ENCODE measurements at places on chromosomes 1 and 21.

- DNase-seq = no peak
Observed at GRCh38 chr1:244283772-244284171, 167.9 kb downstream of the ADSS2 start.

DNA sequence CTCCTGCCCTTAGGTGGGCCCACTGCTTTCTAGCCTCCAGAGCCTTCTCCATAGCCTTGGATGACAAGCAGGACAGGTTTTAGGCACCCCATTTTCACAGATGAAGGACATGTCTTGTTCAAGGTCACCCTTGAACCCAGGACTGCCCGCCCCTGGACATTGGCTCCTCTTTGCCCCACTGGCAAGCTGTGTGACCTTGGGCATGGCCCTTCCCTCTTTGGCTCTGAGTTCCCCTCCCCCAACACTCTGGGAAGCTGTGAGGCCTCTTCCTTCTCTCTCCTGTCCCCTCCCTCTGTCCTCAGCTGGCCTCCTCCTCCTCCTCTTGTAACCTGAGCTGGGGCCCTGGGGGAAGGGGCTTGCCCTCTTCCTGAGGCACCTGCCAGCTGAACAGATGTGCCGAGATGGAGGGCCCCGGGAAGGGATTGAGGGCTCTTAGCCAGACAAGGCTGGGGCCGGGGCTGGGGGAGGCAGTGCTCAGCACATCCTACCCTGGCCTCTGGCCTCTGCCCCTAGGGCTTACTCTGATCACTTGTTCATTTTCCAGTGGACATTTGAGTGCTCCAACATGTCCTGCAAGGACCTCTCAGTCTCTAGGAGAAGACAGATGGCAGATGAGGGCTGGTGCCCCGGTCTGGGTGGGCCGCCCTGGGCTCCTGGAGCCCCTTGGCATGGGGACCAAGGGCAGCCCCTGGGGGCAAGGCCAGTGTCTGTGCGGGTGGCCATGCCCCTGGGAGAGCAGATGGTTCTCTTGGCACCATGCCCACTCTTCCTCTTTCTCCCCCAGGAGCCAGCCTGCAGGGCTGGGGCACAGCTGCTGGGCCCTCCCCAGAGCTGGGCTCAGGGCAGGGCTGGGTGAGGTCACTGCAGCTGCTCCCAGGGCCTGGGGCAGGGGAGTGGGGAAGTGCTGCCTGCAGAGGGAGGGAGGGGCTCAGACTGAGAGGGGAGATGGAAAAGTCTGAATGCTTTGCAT lies 10.7 kb downstream of the FOXO6 start:
- peak; percentile 69 for DNase-seq

GRCh38 chr1:6272868-6273267 lies 12.0 kb upstream of the GPR153 start:
- DNase-seq = no peak

GRCh38 chr1:216532251-216532798 lies 109.1 kb upstream of the USH2A start:
- no peak for DNase-seq

DNA sequence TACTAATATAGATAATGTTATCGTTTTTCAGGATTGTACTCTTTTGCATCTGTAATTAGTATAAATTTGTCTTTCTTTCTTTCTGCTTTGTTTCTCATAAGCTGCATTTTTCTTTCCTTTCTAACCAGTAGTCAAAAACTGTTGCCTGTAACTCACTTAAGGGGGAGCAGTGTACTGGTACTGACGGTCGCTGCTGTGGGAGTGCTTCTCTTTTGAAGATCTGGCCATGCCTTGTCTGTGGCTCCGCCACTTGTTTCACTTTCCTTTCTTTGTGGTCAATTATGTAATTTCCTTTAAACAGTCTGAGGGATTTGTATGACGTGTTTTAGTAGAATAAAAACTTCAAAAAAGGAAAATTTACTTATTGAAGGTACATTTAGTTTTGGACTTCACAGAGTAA lies 37.0 kb downstream of the MIA3 start:
- peak; percentile 96 for DNase-seq

DNA sequence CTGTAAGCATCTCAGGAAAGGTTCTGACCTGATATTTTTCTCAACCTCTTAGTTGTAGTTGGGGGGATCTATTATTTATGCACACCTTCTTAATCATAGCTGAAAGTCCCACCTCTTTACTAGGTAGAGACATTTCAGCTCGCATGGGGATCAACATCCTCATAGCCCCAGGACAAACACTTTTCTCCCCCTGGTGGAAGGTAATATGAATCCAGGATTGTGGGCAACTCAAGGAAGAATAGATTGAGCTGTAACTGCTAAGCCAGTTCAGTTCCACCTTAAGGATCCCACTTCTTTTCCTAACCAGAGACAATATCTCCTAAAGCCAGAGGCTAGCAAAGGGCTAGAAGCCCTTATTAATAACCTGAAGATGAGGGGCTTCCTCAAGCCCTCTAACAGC lies 25.4 kb upstream of the SMYD3 start:
- DNase-seq = no peak

DNA sequence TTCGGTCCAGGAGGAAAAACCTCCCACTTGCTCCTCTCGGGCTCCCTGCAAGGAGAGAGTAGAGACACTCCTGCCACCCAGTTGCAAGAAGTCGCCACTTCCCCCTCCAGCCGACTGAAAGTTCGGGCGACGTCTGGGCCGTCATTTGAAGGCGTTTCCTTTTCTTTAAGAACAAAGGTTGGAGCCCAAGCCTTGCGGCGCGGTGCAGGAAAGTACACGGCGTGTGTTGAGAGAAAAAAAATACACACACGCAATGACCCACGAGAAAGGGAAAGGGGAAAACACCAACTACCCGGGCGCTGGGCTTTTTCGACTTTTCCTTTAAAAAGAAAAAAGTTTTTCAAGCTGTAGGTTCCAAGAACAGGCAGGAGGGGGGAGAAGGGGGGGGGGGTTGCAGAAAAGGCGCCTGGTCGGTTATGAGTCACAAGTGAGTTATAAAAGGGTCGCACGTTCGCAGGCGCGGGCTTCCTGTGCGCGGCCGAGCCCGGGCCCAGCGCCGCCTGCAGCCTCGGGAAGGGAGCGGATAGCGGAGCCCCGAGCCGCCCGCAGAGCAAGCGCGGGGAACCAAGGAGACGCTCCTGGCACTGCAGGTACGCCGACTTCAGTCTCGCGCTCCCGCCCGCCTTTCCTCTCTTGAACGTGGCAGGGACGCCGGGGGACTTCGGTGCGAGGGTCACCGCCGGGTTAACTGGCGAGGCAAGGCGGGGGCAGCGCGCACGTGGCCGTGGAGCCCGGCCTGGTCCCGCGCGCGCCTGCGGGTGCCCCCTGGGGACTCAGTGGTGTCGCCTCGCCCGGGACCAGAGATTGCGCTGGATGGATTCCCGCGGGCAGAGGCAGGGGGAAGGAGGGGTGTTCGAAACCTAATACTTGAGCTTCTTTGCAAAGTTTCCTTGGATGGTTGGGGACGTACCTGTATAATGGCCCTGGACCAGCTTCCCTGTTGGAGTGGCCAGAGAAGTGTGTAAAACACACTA lies 45.3 kb downstream of the MRPL39 start:
- DNase-seq = peak; percentile 92

DNA sequence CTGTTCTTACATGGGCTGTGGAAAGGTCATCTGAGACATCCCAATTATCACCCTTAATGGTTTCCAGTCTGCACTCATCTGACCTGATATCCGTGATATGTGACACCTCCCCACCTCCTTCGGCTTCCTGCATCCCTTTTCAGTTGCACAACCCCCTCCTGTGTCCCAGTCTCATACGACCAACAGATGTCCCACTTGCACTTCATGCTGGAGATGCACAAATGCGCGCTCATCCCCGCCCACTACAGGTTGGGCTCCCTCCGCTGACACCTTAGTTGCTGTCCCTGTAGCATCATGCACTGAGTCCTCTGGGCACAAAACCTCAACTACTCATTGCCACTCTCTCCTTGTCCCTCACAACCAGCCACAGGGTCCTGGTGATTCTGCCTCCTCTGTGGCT lies 94.4 kb downstream of the MIS18A start:
- DNase-seq = no peak

- DNase-seq = no peak
Observed at GRCh38 chr1:164561007-164561406, 2.0 kb downstream of the PBX1 start.

DNA sequence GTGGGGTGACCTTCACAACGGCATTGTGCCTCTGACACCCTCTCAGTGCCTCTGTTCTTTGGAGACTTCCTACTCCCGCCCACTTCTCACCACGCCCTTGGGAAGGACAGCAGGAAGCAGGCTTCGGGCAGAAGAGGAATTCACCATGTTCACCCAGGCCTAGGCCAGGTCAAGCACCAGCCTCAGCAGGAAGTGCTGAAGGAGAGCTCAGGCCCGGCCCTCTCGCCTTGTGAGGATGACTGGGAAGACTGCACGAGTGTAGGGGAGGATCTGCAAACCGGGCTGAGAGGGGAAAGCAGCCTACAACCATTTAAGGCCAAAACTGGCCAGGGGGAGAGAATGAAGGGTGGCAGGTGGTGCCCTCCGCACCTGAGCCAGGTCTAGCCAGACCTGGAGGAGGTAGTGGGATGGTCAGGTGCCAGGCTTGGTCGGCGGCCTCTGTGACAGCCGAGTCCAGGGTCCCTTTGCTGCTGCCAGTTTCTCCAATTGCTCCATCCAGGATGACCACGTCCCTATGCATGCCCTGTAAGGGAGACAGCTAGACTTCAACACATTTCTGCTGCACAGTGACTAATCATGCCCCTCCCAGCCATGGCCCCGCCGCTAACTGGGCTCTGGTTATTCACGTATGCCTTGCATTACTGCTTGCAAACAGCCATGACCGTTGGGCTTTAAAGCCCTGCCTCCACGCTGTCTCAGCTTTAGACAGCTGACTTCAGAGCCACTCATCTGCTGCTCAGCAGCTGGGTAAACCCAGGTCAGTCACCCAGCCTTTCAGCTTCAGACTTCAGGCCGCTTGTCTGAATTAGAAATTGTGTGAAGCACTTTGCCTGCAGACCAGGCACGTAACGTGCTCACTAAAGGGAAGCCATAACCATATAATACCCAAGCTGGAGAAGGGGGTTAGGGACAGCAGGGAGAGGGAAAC lies 8.9 kb downstream of the MRTO4 start:
- DNase-seq = peak; percentile 64

DNA sequence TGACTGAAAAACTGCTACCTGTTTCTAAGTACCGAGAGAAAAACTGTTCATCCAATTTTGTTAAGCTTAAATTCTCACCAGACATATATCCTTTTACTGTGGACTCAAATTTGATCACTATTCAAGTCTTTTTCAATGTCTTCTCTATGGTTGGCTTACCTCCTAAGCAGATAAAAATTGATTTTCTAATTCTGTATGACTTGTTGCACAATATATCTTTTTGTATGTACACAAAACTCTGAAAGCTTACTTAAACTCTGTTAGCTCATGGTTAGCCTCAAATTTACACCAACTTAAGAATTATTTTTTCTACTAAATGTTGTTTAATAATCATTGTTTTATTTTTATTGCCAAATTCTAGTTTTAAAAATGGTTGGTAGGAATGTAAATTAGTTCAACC lies 715.4 kb downstream of the LTN1 start:
- DNase-seq = no peak

DNA sequence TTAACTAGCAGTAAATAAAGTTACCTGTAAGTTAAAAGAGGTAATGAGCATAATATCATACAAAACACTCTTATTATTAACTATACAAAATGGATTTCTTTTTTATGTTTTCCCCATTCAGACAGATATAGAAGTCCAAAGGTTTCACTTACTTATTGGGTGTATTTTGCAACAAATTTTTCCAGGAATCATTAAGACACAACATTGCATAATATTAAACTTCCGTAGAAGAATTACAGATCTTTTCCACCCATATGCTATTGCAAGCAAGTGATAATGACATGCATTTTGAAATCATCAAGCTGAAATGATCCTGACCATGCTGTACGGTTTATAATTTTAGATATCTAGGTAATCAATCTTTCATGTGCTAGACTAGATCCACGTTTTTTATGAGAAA lies 957.0 kb downstream of the NCAM2 start:
- DNase-seq = peak; percentile 77

- no peak for DNase-seq
Observed at GRCh38 chr1:29974316-29974724, 738.0 kb downstream of the PTPRU start.

GRCh38 chr1:195973311-195973904 lies 634.8 kb downstream of the KCNT2 start:
- no peak for DNase-seq

- DNase-seq = no peak
Observed at GRCh38 chr1:206035027-206035426, 11.3 kb upstream of the CTSE start.

- DNase-seq = no peak
Observed at GRCh38 chr1:223378754-223379153, 14.5 kb upstream of the CCDC185 start.

GRCh38 chr1:32208469-32208868 lies 420 bp upstream of the DCDC2B start:
- DNase-seq = peak; percentile 14
